ENCODE measurements at places on chromosomes 4 and X. TPM values are rescaled to one million over a fixed set of nuclear protein-coding genes. Genes with fewer than 3 reads are reported as not detected.

DNA sequence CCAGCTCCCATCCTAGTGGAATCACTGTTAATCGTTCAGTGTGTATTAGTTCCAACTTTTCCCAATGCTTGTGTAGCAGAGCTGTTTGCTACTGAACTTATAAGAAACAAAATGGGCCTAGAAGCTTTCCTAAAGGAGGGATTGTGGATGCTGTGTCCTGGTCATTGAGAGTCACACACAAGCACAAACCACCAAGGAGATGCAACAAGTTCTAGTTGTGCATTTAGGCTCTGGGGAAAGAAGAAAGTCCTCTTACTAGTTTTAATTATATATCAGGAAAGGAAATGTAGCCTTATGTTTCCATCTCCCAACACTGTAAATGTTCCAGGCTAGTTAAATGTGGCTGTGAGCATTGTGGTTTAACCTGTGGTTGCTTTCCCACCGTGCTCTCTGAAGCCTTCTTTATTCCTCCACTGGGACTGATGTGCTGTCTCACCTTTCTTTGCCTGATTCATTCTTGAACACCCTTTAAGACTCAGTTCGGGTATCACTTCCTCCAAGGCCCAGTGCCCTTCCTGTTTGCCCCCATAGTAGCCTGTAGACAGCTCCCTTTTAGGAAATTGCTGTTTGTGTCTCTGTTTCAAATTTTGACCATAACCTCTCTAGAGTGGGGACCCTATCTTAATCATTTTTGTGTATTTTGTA is 34.3 kb downstream of the ATP10D start:
- DNase-seq = no peak

DNA sequence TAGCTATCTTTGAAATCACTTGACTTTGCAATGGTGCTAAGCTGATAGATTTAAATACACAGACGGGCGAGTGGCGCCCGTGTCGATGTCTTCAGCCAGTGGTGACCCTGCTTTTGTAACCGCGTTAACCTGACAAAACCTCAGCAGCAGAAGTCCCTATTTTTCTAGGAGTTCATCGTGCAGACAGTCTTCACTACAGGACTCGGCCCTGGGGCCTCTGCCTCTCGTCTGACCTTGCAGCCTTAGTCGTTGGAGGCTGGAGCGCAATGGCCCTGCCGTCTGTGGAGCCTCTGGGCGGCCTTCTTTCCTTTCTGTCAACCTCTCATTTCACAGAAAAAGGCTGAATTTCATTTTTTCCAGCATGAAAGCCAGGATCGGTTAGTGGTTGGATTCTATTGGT is 57.9 kb downstream of the CPLX1 start:
- no peak for DNase-seq

DNA sequence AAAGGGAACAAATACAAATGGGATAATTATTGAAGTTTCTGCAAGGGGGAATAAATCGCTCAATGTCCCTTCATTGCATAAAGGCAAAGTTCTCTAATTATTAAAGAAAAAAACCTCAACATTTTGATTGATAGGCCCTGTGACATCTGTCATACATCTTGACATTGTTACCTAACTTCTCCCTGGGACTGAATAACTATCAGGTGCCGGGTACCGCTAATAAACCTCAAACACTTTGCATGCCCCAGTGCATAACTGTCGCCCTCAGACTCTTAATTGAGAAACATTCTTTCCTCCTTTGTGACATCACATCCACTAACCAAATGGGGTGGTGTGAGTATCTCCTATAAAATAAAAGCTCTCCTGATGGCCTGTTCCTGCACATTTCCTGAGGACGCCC is at the start of gene ADAM29:
Gene ADAM29, plus strand, starts transcription at position 301 of the 400 bp plus-strand sequence. CDS start 57,168 bp downstream, outside the sequence.
- no peak for DNase-seq

GRCh38 chrX:44922980-44923379 is 50.0 kb downstream of the KDM6A start:
- DNase-seq = no peak

DNA sequence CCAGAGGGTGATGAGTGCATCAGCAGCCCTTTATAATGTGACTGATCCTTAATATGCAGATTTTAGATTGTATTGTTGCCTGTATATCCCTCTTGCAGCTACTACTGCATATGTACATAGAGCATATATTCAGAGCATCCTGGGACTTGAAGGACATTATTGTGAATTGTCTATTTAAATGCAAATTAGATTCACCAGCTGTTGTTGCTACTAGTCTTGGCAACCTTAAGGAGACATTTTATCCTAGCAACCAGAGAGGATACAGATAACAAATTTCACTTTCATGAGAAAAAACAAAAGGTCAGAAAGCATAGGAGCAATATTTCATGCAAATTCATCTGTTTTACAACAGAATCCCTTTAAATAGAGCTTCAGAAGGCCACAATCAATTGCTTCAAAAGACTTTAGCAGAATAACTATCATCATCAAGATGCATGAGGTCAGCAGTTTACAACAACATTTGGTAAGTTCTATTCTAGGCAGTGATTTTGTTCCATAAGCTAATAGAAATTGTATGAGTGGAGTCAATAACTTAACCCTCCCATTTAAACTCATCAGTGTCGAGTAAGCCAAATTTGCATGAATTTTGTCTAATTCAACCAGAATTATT is 148.6 kb downstream of the GC start:
- DNase-seq = no peak

- DNase-seq = no peak
Measured at GRCh38 chrX:44843753-44844152, at the start of gene DUSP21. DUSP21 (plus strand) TSS chrX:44844021; CDS start chrX:44844133, 112 bp downstream.

DNA sequence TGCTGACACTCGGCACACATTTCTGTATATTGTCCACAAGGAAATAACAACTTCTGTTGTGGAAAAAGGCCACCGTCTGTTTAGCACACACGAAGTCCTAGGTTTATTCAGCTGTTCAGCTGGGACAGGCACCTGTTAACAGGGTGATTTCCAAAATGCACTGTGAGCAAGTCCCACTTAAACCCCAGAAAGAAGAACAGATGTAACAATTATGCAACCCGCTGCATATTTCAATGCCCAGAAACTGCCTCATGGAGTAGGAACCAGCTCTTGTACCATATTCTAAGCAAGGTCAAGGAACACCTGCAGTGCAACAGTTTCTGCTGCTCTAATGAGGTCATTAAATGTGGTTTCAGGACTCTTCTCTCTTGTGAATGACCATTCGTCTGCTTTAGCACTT is 77.1 kb downstream of the GEMIN8 start:
- no peak for DNase-seq

DNA sequence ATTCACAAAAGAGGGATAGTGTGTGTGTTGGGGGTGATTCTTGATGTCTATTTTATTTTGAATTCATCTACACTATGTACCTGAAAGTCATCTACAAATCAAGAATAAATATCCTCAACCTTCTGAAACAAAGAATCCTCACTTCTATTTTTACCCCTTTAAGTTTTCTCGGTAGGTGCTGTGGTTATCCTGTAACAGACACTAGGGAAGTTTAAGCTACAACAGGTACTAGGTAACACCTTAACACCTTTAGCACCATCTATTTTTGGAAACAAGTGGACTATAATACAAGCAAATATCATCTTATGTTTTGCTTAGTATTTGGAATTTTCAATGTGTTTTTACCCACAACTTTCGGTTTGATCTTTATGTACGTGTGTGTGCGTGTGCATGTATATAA is 12.0 kb upstream of the BDH2 start:
- no peak for DNase-seq

DNA sequence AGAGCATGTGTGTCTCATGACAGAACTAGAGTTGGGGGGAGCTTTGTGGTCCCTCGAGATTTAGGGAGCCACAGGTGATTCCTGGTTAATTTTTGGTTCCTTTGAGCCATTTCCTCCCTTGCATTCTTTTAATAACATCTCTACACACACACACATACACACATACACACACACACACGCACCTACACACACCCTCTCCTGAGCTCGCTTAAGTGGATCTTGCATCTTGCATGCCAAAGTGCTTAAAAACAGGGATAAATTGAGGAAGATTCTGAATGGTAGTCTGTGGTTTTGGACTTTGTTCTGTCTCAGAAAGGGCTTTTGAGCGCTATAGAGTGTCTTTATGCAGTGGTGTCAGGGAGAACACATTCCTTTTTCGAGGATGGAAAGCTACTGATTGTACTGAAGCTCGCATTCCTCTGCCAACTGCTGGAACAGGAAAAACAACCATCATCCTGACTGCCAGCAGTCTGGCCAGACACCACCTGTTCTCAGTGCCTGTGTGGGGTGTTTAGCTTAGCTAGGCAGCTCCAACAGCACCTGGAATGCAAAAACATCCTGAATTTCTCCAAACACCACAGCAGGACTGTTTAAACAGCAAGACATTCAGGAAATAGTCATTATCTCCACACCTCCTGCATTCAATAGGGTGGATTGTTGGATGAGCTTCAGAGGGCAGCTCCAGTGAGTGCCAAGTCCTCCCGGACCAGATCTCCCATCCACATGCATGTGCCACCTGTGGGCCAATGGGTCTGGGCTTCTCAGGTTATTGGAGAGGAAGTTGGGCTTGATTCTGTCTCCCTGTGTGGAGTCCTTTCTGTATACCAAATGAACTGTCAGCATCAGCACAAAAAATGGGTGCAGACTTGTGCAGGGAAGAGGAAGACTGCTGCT is 21.9 kb upstream of the IGFBP7 start:
- DNase-seq = no peak

- DNase-seq = peak; percentile 24
Measured at GRCh38 chr4:142845293-142846107, 601 bp downstream of the INPP4B start.

- DNase-seq = no peak
Measured at GRCh38 chr4:128930051-128930450, 120.6 kb downstream of the JADE1 start.

- DNase-seq = no peak
Measured at GRCh38 chr4:15682242-15683142, 865 bp downstream of the FAM200B start.

GRCh38 chr4:128862608-128863311 is 53.3 kb downstream of the JADE1 start:
- no peak for DNase-seq

DNA sequence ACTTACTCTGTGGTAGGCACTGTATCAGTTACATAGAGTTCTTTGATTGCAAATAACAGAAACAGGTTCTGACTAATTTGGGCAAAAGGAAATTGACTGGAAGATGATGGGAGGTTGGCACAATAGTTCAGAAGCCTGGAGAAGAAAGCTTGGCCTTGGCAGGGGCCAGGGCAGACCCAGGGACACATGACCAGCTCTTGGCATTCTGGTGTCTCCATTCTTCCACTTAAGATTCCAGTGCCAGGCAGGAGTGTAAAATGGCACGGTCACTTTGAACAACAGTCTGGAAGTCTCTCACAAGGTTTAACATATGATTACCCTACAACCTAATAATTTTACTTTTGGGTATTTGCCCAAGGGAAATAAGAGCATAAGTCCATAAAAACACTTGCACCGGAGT is 175.9 kb downstream of the BCOR start:
- no peak for DNase-seq

GRCh38 chrX:28099166-28099565 is 117.9 kb upstream of the DCAF8L1 start:
- no peak for DNase-seq

DNA sequence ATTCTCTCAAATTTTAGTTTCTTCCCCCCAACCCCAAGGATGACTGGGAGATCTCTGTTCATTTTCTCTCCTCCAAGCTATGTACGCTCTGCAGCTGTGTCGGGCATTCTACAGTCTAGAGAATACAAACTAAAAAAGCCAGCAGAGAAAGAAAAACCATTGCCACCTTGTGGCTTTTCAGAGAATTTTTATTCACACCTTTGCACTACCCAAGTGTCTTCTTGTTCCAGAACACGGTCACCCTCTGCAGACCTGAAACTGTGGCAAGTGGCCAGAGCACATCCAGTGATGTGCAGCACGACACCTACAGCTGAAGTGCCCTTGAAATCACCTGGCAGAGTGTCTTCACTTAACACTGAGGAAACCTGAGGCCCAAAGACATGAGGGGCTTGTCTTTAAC is 68.6 kb downstream of the CHST7 start:
- DNase-seq = no peak

DNA sequence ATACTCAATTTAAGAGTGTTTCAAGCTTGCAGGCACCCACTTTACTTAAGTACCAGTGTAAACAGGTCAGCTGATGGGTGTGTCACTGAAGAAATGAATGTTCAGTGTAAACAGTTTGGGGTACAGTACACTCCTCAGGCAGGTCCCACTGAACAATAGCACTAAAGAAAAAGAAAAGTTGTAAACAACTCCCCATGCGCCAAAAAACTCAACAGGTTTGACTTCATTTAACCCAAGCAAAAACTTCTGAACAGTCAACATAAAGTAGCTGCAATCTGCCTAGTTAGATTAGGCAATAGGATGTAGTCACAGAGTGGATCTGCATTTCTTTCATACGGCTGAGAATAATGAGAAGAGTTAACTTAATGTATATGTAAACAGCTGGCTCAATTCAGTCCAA is 93.2 kb downstream of the FAM13A start:
- DNase-seq = no peak

GRCh38 chrX:53265771-53266574 is 15.4 kb downstream of the IQSEC2 start:
- DNase-seq = no peak

- DNase-seq = no peak
Measured at GRCh38 chrX:3066555-3066954, 25.3 kb downstream of the ARSF start.

GRCh38 chr4:182619660-182620059 is 297.5 kb downstream of the DCTD start:
- DNase-seq = no peak

DNA sequence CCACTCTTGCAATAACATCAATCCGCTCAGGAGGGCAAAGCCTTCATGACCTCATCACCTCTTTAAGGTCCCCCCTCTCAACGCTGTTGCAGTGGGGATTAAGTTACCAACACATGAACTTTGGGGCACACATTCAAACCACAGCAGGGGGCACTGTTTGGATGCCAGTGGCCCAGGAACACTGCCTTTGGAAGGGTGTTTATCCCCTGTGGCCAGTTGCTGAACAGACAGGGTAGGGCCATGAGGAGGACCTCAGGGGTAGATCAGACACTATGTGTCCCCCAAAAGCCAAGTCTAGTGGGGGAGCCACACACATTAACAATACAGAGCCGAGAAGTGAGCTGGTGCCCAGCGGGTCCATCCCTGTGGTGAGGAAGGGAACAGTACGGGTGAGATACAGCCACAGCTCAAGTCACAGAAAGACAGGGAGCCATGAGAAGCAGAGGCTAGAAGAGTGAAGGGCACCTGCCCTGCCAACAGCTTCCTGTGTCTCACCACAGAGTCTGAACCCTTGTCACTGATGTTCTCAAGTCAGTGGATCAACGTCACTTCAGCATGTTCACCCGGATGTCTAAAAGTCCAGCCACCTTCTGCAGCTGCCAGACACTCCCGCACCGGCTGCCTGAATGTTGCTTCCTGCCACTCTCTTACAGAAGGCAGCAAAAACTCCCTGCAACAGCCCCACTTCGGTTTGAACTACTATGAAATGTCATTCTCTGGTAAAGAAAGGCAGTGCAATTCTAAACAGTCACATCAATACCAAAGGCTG is 19.9 kb upstream of the MXD4 start:
- DNase-seq = no peak

- DNase-seq = no peak
Measured at GRCh38 chr4:81914623-81915022, 442.9 kb upstream of the RASGEF1B start.

ZFP92 gene
- 0.49 TPM for total RNA-seq

MAGEB17 gene
- not detected for total RNA-seq

RIPPLY1 gene
- total RNA-seq = not detected

ENPEP gene
- 3.5 TPM for total RNA-seq

GABRG1 gene
- total RNA-seq = not detected

GDPD2 gene
- not detected for total RNA-seq

CD40LG gene
- not detected for total RNA-seq

TENM3 gene
- 1.5 TPM for total RNA-seq

CENPVL2 gene
- not detected for total RNA-seq

BEX1 gene
- total RNA-seq = 10.8 TPM

CHIC1 gene
- 13.4 TPM for total RNA-seq

MAGEA2B gene
- not detected for total RNA-seq

TSPAN5 gene
- 1.7 TPM for total RNA-seq

RTL3 gene
- 0.14 TPM for total RNA-seq

All from left ventricle myocardium inferior (tissue), 1 donor.